NCI-H1417 (cell line): ENCODE measurements at places on chromosomes 3 and 15.

DNA sequence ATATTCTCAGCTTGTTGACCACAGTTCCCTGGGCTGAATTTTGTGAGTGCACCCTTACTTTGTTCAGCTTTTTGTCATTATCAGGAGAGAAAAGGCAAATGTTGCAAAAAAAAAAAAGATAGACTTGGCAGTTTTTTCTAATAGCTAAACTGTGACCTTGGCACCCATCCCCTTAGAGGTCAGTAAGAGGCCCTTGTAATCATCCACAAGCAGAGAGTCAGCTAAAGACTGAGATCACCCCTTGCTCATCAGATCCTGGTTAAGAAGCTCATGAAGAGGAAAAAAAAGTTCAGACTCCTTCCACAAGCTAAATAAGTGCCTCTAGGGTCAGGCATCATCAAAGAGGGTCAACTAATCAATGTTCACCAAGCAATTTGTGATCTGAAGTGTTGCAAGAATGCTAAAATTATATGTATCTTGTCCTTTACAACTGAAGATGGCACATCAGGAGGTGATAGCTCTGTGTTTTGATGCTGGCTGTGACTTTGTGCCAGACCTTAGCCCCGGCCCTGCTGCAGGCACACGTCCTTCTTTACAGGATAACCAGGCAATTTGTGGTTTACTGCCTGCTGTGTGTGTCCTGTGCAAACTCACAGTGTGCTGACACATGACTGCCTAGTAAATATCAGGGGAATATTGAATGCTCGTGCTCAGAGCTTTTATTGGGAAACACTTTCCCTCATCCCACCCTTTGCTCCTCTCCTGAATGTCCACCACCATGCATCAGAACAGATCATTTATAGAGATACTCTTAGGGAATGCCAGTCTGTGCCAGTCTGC is 262.9 kb downstream of the IL5RA start:
- no peak for DNase-seq

- DNase-seq: no peak
These were observed 82.4 kb upstream of the VGLL4 start for GRCh38 chr3:11726146-11726545.

GRCh38 chr15:73962433-73962832 is 29.7 kb downstream of the STOML1 start:
- no peak for DNase-seq

GRCh38 chr3:107524841-107525643 is 2.3 kb downstream of the BBX start:
- peak; percentile 59 for DNase-seq

- no peak for DNase-seq
These were observed 28.5 kb downstream of the UBE2E1 start for GRCh38 chr3:23834082-23834870.

- no peak for DNase-seq
These were observed 46.1 kb upstream of the SEMA4B start for GRCh38 chr15:90154861-90155626.

GRCh38 chr3:170712798-170713197 is 126.9 kb upstream of the SLC7A14 start:
- DNase-seq: no peak

- DNase-seq: no peak
These were observed 23.6 kb upstream of the C3orf22 start for GRCh38 chr3:126582311-126582710.

DNA sequence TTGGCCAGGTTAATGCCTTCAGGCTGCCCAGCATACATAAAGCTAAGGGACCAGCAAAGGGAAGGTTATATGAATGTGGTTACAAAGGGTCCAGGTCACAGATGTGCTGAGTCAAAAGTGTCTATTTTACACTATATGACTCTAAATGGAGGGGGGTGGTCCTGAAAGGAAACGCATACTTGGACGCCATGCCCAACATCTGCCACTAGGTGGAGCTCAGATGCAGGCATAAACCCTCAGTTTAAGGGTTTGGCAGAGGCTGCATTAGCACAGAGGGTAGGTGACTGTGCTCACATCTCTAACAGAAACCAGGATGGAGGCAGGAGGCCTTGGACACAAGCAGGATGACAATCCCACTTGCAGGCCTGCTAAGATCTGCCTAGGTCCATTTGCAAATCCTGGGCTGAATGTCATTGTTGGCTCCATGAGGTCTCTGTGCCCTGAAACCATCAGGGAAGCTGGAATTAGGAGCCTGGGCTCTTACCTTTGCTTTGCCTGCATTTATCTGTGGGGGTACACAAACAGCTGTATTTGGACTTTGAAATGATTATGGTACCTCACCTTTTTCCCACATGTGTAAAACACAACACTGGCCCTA is 55.8 kb downstream of the ZNF621 start:
- DNase-seq: peak; percentile 51

- no peak for DNase-seq
These were observed 25.9 kb downstream of the SCN5A start for GRCh38 chr3:38623539-38623938.

- DNase-seq: no peak
These were observed 69.4 kb downstream of the B3GALNT1 start for GRCh38 chr3:161035711-161036110.

DNA sequence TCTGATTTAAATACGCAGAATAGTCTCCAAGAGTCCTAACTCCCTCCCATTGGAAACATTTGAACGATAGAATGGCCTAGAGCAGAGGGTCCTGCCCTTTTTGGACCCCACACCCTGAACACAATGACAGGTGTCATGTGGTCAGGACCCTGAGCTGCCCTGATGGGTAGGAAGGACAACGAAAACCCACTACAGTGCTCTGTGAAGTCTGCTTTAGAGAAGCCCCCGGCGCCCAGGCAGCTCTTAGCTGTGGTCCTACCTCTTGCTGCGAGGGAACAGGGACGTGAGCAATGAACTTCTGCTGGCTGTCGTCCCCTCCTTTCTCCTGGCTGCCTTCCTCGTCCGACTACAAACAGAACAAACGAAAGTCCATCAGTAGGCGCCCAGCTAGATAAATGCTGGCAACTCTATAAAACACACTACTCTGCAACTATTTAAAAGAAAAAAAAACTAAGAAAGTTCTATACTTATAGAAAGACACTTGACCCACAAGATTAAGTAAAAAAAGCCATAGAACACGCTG is 8.7 kb upstream of the RAB43 start:
- DNase-seq: no peak

- DNase-seq: peak; percentile 4
These were observed 37.9 kb downstream of the RPL39L start for GRCh38 chr3:187101184-187102072.

- DNase-seq: no peak
These were observed 25.3 kb downstream of the CAPN3 start for GRCh38 chr15:42384597-42384996.

DNA sequence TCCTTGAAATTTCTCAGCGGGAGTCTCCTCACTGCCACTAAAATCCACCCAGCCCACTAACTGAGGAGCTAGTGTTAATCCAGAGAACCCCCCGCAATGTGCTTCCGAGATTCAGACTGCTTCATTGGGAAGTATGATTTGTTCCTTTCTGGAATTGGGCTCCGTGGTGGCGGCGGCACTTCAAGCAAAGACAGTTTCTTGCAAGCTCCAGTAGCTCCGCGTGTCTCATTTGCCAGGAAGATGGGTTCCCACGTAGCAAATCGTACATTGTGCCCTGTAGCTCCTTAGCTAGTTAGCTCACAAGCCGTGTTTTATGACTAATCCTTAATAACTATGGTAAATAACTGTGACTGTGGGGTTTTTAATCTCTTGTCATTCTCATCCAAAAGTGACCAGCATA is 45.4 kb downstream of the SLC6A1 start:
- DNase-seq: no peak

DNA sequence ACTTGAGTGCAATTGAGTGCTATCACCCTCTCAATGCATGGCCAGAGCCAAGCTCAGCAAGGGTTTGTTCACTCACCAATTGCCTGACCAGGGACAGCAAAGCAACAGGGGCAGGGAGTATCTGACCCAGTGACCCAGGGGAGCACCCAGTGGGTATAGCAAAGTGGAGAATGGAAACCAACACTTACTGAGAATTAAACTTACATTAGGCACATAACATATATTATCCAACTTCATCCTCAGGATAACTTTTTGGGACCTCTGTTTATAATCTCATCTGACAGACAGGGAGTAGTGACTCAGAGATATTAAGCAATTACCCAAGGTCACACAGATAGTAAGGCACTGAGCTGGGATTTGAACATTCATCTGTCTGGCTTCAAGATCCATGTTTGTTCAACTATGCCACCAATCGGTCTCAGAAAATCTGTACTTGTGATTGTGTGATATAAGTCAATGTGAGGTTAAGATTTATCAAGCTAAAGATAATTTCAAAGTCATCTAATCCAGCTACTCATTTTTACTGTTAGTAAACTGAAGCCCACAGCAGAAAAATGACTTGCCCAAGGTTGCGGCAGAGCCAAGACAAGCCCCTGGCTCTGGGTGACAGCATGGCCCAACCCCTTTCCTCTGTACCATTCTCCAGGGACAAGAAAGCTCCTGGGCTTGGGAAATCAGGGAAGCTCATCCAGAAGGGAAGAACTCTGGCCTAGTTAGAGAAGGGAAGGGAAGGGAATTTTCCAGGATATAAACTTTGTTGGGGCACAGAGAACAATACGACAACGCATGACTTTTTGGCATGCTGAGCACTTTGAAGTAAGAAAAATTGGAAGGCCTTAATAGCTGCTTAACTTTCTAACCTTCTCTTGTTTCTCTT is 138.0 kb upstream of the SMAD3 start:
- no peak for DNase-seq

- no peak for DNase-seq
These were observed 220.6 kb upstream of the THRB start for GRCh38 chr3:24715171-24715792.

DNA sequence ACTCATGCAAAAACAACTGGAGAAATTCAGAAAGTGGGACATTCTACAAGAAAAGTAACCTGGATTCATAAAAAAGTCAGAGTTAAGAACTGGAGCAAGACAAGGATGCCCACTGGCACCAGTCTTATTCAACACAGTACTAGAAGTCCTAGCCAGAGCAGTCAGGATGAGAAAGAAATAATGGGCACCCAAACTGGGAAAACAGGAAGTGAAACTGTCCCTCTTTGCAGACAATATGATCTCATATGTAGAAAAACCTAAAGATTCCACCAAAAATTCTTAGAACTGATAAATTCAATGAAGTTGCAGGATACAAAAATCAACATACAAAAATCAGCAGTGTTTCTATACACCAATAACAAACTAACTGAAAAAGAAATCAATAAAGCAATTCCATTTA is 37.4 kb downstream of the TXNRD3 start:
- DNase-seq: no peak

DNA sequence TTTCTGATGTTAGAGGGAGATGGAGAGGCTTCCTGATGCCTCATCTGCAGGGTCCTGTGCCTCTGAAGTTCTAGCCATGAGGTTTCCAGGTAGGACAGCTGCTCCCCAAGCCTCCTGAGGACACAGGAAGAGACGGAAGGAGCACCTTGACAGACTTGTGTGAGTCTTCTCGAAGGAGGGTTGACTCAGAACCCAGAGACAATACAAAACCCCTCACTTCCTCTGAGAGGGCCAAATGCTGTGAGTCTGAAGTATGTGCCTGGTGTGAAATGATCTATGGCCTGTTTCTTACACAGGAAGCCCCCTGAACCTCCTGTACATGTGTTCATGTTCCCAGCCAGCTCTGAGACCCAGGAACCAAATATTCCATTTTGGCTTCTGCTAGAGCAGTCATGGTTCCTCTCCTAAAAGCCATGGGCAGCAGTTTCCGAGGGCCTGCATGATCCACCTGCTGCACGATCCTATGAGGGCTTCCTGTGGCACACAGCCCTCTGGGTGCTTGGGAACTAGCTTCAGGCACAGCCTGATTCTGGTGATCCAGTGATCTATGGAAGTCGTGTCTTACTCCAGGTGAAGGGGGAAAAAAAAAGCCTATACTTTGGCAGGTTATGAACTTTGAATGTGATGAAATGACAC is 62.2 kb downstream of the AAGAB start:
- DNase-seq: no peak

- no peak for DNase-seq
These were observed 23.3 kb downstream of the ZDHHC3 start for GRCh38 chr3:44952689-44953088.

- peak; percentile 64 for DNase-seq
These were observed 2.9 kb upstream of the GRM2 start for GRCh38 chr3:51703761-51704510.

- DNase-seq: peak; percentile 64
These were observed 675 bp downstream of the TSEN2 start for GRCh38 chr3:12484983-12485327.

DNA sequence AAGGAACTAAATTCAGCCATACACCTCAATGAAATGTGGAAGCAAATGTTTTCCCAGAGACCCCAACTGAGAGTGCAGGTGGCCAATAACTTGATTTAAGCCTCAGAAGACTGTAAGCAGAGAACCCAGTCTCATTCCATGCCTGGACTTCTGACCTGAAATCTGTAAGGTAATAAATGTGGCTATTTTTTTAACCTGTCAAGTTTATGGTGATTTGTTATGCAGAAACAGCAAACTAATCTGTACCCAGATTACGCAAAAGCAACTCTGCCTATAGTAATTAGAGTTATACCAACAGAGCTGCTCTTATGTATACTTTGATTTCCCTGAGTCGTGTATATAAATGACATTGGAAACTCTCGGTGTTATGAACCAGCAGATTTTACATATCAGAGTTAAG is 534.0 kb upstream of the NAALADL2 start:
- DNase-seq: no peak

DNA sequence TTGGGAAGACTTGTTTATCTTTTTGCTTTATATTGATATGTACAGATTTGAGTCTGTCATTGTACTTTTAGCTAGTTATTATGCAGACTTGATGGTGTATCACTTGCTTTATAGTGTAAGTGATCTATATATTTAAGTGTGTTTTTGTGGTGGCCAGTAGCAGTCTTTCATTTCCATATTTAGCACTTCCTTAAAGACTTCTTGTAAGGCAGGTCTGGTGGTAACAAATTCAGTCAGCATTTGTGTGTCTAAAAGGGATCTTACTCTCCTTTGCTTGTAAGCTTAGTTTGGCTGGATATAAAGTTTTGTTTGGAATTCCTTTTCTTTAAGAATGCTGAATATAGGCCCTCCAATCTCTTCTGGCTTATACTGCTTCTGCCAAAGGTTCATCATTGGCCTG is 322.5 kb upstream of the EPHA6 start:
- DNase-seq: no peak

DNA sequence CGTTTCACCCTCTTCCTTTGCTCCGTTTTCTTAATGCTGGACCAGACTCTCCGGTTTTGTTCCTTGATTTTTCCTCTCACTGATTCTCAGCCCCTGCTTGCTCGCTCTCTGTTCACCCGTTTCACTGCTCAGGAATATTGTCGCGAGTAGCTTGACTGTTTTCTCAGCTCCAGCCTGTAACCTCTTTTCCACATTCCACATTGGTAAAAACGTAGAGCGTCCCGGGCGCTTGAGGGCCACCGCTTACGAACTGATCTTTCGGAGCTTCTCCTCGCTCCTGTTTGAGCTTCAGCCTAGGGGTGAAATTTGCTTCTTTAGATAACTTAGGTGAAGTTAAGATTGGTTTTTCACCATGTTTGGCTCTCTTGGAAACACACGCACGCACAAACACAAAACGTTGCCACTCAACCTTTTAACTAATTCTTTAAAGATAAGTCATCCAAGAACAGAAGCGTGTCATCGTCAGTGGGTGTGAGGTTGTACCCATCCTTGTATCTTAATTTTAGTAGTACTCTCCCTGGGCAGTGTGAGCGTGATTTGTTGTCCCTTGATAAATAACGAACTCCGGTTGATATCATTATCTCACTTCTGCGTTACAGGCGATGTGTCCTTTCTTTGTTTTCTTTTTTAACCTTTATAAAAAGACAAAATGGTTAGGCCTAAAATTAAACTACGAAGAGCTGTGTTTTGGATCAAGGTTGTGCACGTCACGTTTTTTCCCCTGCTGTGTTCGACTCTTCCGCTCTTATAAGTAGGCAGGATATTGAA is 1.0 kb downstream of the PAK2 start:
- DNase-seq: peak; percentile 89

GRCh38 chr15:96171853-96172296 is 158.6 kb upstream of the NR2F2 start:
- no peak for DNase-seq
